ENCODE measurements at places on chromosomes 6 and 20. TPM values are rescaled to one million over a fixed set of nuclear protein-coding genes. Genes with fewer than 3 reads are reported as not detected.

Gene LY6G5C
- total RNA-seq: 1.1 TPM

Gene BTNL2
- not detected for total RNA-seq

Gene LRRC1
- 8.3 TPM for total RNA-seq

Gene LY6G6C
- not detected for total RNA-seq

Gene NHLRC1
- total RNA-seq: 3.0 TPM

Gene IL17A
- not detected for total RNA-seq

Gene HCK
- total RNA-seq: not detected

Gene TFAP2B
- under 0.01 TPM for total RNA-seq

Gene BNIP5
- total RNA-seq: not detected

Gene NTSR1
- 8.0 TPM for total RNA-seq

Gene MYL9
- total RNA-seq: 50.0 TPM

Gene FAM184A
- total RNA-seq: 0.74 TPM

Gene HCRTR2
- total RNA-seq: not detected

Gene MACROD2
- total RNA-seq: 1.3 TPM

Gene TNF
- total RNA-seq: not detected

Gene TOX2
- total RNA-seq: 5.2 TPM

Gene ARFGEF3
- total RNA-seq: 0.09 TPM

Gene LTB
- total RNA-seq: not detected

Measured in fibroblast of the aortic adventitia (primary cell).